ENCODE measurements at places on chromosomes 16 and 17.

GRCh38 chr16:13463619-13464018, 456.3 kb upstream of the ERCC4 start:
- DNase-seq = no peak

GRCh38 chr16:53085931-53086421, 31.2 kb downstream of the CHD9 start:
- no peak for DNase-seq

DNA sequence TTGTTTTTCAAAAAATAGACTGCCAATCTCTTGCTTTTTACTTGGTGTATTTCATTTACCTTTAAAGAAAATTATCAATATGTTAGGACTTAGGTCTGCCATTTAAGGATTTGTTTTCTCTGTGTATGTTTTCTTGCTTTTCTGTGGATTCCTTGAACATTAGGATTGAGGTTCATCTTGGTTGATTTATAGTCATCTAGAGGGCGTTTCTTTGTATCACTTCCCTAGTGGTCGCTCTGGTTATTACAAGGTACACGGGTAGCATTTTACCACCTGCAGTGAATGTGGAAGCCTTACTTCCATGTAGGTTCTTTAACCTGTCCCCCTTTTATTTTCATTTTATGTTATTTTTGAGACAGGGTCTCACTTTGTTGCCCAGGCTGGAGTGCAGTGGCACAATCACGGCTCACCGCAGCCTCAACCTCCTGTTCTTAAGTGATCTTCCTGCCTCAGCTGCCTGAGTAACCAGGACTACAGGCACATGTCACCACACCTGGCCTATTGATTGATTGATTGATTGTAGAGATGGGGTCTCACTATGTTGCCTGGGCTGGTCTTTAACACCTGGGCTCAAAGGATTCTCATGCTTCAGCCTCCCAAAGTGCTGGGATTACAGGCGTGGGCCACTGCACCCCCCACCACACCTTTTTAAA, 35.2 kb upstream of the CBX4 start:
- DNase-seq = no peak

- DNase-seq = peak; percentile 75
Observed at GRCh38 chr17:77373299-77374169, 232.8 kb downstream of the SEC14L1 start.

- no peak for DNase-seq
Observed at GRCh38 chr17:74647871-74648672, 24.5 kb upstream of the CD300E start.

GRCh38 chr17:74452033-74452840, 14.2 kb upstream of the CD300A start:
- no peak for DNase-seq

GRCh38 chr17:38799501-38800236, at the start of gene PIP4K2B:
TSS of gene PIP4K2B (minus strand) at chr17:38799556. CDS start at chr17:38799424, 132 bp downstream.
- DNase-seq = peak; percentile 96

- DNase-seq = no peak
Observed at GRCh38 chr17:50855708-50856330, 10.3 kb downstream of the TOB1 start.

GRCh38 chr16:138049-138417, 440 bp downstream of the NPRL3 start:
- peak; percentile 72 for DNase-seq

DNA sequence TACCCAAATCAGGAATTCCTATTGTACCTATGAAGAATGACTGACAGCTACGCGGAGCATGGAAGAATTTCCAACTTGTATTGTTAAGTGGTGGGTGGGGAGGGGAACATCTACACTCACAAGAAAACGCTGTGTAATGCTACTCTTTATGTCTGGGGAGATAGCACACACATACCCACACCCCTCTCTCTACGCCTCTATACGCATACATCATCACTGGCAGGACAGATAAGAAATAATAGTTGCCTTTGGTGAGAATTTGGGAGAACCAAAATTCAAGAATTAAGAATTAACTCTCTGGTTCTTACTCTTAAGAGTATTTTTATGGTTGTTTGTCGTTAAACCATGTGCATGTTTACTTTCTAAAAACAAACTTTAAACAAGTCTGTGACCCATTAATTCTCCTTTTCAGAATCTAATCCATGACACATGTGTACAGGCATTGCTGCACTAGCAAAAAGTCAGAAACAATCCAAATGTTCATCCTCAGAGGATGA, 33.9 kb downstream of the CREBBP start:
- no peak for DNase-seq

GRCh38 chr16:54397190-54397835, 110.7 kb upstream of the IRX3 start:
- DNase-seq = no peak

DNA sequence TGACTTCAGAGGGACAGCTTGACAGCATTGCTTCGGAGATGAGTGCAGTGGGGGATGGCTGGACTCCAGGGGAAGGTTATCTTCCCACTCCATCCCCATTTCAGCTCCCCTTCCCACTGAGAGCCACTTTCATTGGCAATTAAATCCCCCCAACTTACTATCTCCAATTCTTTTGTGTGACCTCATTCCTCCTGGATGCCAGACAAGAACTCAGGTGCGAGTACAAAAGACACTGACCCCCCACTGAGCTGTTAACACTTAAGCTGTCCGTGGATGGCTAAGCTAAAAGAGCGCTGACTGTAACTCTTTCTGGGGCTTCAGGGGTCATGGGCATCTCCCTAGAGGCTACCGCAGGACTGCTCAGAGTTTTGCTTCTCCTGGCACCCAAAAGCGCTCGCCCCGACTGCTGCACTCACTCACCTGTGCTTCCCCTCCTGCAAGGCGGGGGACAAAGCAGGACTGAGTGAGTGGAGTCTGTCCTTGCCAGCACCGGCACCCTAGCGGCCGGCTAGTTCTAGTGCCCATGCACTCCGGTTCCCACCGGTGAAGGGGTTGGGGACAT, 44.8 kb upstream of the FBXO47 start:
- DNase-seq = no peak

GRCh38 chr17:76955191-76955590, 87.0 kb downstream of the MGAT5B start:
- DNase-seq = no peak

DNA sequence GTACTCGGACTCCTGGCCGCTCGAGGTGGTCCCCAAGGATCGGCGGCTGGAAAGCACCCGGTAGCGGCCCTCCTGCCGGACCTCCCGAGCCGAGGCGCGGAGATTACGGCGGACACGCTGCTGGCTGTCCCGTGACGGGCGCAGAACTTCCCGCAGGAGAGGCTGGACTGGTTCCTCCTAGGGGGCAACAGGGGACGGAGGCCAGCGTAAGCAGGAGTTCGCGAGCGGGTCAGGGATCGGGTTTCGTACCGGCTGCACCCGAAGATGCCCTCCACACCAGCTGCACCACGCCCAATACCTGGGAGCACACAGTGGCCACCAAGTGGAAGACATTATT, 341 bp downstream of the SLC7A6OS start:
- DNase-seq = no peak

- no peak for DNase-seq
Observed at GRCh38 chr16:30459456-30459855, 13.1 kb upstream of the ITGAL start.

GRCh38 chr17:61467416-61468262, 15.4 kb downstream of the TBX4 start:
- DNase-seq = no peak

GRCh38 chr17:64117981-64118979, 11.7 kb downstream of the ERN1 start:
- no peak for DNase-seq

DNA sequence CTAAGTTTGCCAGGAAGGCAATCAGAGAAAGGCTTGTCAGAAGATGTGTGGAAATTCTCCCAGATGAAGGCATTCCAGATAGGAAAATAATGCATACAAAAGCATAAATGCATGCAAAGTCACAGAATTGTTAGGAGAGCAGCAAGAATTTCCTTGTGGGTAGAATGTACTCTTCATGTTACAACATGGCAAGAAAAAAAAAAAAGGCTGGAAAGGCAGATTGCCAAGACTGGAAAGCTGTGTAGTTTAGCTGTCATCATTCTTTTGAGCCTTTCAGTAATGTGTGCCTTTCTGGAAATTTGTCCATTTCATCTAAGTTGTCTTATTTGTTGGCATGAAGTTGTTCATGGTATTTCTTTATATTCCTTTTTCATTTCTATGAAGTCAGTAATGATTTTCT, 71.0 kb upstream of the EFCAB3 start:
- no peak for DNase-seq

DNA sequence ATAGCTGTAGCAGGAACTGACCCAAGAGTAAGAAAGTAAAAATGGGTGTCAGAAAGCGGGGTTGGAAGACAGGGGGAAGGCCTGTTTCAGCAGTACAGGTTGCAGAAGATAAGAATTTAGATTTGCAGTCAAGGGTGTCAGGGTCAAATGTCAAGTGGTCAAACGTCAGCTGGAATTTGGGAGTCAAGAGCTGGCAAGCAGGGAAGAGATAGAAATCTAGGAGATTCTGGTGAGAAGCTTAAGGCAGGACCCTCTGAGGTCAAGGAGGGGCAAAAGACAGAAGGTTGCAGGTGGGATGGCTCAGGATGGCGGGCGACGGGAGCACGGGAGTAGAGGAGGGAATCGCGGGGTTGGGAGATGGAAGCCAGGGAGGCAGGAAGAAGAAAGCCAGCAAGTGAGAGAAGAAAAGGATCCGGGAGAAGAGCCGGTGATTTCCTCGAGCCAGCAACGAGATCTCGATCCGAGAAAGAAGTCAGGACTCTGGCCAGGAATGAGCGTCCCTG, 335 bp downstream of the SLC25A35 start:
- DNase-seq = no peak

GRCh38 chr17:60060474-60060873, 18.2 kb downstream of the HEATR6 start:
- no peak for DNase-seq
